ENCODE measurements at places on chromosomes 1 and 21.

GRCh38 chr1:214281720-214282629 is 1.0 kb downstream of the SMYD2 start:
- DNase-seq = no peak

GRCh38 chr1:1285102-1285571 is 4.9 kb downstream of the SCNN1D start:
- no peak for DNase-seq

DNA sequence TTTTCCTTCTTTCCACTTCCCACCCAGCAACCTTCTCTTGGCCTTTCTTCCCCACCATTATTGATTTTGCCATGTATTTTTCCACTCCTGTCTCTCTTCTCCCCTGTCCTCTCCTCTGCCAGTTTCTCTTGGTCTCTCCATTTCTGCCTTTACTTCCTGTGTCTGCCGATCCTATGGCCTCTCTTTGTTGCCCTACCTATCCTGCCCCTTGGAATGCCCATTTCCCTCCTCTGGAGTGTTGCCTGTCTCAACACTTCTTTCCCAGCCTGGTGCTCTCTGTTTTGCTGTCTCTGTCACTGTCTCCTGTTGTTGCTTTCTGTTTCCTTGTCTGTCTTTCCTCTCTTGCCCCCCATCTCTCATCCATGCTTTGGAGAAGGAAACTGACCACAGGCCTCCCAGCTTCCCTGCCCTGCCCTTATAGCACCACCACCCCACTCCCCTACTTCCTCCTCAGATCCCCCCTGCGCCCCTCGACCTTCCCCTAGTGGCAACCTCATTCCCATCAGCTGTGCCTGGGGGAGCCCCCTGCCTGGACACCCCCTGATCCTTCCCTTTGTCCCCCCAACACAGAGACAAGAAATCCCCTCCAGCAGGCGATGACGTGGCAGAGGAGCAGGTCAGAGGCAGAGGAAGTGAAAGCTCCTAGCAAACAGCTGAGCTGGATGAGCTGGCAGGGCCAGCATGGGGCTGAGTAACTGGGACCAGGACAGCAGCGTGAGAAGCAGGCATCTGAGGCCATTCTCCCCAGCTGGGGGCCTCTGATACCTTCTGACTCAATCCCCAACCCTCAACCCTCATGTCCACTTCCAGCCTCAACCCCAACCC is 6.6 kb upstream of the ETV3L start:
- peak; percentile 14 for DNase-seq

GRCh38 chr1:22584970-22585369 is 21.7 kb downstream of the EPHA8 start:
- DNase-seq = no peak

DNA sequence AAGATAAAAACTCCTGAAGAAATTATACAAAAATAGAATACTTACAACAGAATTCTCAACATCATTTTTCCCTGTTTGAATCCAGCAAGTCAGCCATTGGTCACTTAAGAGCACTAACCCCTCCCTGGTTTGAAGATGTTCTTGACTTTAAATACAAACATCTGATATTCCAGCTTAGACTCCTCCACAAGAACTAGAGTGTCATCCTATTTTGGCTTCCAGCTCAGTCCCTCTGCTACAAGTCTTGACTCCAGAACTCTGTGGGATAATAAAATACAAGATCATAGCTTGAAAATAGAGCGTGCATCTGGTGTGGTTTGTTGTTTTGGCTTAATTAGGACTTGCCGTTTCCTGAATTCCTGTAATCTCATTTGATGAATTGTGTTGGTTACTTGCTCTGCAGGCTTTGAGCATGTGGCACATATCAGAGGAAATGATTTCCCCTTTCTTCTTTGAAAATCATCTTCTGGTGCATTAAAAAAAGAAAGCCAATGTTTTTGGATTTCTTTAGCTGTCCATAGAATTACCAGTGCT is 63.7 kb upstream of the DPT start:
- no peak for DNase-seq

DNA sequence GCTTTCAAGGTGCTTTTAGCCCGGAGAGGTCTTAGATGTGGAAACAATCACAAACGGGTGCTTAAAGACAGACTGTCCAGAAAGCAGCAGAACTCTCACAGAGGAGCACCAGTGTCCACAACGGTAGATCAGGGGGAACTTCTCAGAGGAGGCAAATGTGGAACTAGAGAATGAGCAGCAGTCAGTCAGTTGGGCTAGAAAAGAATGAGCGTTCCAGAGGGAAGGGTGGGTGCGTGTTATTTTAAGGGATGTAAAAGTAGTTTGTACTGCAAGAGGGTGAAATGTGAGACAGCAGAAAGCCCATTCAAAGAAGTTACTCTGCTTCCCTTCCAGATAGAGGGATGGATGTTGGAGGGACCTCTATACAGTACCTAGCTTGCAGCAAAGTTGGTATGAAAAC is 30.9 kb downstream of the RGS5 start:
- DNase-seq = no peak

DNA sequence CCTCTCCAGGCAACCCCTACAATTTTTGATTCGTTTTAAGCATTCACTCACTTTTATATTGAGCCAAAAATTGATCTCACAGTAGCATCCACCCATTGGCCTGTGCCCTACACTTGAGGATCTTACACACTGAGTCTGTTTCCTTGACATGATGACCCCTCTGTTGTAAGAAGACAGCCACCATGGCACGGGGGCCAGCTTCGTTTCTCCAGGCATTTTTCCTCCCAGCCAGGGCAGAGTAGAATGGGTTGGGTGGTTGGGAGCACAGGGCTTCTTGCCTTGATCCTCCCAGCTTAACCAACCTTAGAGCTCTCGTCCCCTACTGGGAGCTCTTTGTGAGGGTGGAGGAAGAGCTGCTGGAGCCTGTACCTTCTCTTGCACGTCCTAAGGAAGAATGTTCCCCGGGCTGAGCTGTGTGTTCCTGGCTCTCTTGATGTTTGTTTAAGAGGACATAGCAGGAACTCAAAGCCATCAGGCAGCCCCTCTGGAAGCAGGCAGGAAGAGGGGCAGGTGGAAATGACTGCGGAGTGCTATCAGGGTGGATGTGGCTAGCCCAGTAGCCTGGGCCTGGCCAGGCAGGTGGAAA is 213.2 kb upstream of the TMEM51 start:
- DNase-seq = no peak
